Left cardiac atrium (tissue), 4 donors: ENCODE measurements at places on chromosomes 3 and 15. TPM values are rescaled to one million over a fixed set of nuclear protein-coding genes. Genes with fewer than 3 reads are reported as not detected.

Gene NDN
- 34.8 TPM for total RNA-seq

Gene POC1A
- total RNA-seq = 2.4 TPM

Gene SAXO2
- total RNA-seq = 2.7 TPM

Gene DNAJC13
- 26.4 TPM for total RNA-seq

Gene LRRC3B
- total RNA-seq = 0.18 TPM

Gene CSTA
- total RNA-seq = 3.8 TPM

Gene CASR
- not detected for total RNA-seq

Gene CPLX3
- 11.0 TPM for total RNA-seq

- no peak for DNase-seq
Measured at GRCh38 chr3:122230174-122230573, 46.7 kb downstream of the CASR start.

GRCh38 chr15:89912145-89912673 lies 543 bp downstream of the ARPIN start:
- DNase-seq = peak; percentile 54

- no peak for DNase-seq
Measured at GRCh38 chr3:17686613-17687012, 55.8 kb downstream of the TBC1D5 start.

GRCh38 chr3:55549177-55549576 lies 62.1 kb upstream of the WNT5A start:
- no peak for DNase-seq

GRCh38 chr3:50661321-50661837 lies 13.3 kb upstream of the DOCK3 start:
- no peak for DNase-seq

DNA sequence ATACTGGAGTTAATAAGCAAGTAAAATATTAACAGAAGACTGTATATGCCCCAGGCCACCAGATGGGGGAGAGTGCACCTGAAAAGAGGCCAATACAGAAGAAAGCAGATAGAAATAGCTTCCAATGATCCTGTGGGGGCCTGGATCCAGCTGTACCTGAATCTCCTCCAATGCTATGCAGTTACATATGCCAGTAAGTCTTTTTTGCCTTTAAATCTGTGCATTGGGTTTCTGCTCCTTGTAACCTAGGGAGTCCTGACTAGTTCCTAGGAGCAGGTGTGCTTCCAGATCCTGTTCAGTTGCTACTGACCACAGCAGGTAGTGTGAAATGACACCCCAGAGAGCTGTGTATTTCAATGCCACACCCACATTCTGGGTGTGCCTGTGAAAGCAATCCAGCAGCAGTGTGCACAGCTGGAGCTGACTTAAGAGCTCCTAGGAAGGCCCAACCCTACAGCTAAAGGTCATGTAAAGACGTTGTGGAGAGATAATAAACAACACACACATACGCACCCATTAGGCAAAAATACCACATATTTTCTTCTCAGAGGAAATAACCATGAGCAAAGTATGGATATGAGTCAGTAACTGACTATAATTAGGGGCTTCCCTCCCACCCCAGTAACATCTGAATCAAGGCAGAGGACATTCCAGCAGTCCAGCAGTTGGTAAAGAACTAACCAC lies 62.2 kb upstream of the AKAP13 start:
- DNase-seq = no peak

DNA sequence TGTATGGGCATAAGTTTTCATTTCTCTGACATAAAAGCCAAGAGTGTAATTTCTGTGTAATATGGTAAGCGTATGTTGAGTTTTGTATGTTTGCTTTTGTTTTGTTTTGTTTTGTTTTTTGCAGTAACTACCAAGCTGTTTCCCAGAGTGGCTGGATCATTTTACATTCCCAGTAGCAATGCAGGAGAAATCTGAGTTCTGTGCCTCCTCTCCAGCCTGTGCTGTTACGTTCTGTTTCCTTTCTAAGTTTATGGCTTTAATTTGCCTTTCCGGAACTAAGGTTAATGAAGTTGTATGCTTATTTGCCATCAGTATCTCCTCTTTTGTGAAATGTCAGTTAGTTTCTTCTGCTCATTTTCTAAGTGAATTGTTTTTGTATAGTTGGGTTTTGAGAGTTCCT lies 307.8 kb downstream of the GABRG3 start:
- no peak for DNase-seq

- DNase-seq = no peak
Measured at GRCh38 chr3:58874248-58874741, 175.5 kb downstream of the CFAP20DC start.

GRCh38 chr15:72838311-72838731 lies 54.8 kb upstream of the ADPGK start:
- peak; percentile 28 for DNase-seq

GRCh38 chr3:23130406-23130805 lies 72.7 kb upstream of the UBE2E2 start:
- DNase-seq = no peak

GRCh38 chr3:87135412-87135811 lies 91.7 kb upstream of the CHMP2B start:
- DNase-seq = no peak

DNA sequence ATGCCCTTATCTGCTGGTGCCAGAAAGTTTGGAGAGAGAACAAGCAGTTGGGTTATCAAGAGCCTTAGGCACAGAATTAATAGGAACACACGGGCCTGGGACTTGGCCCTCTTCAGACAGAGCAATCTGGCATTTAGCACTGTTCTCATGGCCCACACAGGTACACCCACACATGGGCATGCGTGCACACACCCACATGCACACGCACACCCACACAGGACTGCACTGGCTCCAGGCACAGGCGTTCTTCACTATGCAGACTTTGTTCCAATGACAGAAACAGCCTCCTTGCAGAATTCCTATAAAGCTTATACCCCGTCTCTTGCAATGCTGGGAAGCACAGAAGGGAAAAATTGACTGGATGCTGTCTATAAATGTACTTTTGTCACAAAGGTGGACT lies 36.3 kb downstream of the TMEM44 start:
- no peak for DNase-seq

- no peak for DNase-seq
Measured at GRCh38 chr3:4306860-4307259, 3.7 kb downstream of the SETMAR start.

DNA sequence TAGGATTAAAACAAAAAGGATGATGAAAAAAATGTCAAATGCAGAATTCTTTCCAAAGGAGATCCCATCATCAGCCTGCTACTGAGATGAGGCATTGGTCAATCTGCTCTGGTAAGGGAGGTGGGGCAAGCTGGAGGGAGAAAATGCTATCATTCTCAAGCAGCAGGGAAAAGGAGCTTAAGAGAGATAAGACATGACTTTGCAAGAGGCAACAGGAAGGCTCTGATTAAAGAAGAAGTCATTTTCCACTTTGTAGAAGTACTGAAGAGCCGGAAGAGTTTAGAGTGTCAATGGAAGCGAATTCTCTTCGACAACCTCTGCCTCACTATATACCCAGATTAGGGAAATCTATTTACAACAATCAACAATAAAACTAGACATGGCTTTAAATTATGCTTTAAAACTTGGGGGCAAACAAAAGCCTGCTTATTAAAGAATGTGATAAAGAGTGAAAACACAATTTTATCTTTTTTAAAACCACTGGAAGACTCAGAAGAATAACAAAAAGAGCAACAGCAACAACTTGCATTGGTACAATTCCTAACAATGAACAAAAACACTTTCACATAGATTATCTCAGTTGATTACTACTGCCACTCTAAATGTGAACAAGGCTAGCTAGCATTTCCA lies 81.8 kb upstream of the NANOGP8 start:
- no peak for DNase-seq

DNA sequence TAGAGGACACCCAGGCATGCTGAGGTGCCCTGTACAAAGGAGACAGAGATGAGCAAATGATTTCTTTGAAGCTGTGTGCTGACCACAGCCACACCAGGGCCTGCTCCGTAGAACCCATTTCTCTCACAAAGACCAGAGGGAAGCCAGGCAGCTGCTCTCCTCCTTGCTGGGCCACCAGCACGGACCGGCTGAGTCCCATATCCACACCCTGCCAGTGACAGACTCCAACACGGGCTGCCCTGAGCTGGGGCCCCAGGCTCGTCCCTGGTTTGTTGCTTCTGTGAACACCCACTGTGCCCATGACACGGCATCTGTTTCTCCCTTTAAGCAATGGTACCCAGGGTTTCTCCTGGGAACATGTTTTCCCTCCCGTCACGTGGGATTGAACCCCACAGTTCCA lies 284.5 kb downstream of the ADAMTS17 start:
- DNase-seq = no peak

GRCh38 chr3:48999085-48999858 lies 7.9 kb upstream of the WDR6 start:
- DNase-seq = no peak

GRCh38 chr3:62323241-62323640 lies 50.1 kb downstream of the FEZF2 start:
- DNase-seq = no peak

DNA sequence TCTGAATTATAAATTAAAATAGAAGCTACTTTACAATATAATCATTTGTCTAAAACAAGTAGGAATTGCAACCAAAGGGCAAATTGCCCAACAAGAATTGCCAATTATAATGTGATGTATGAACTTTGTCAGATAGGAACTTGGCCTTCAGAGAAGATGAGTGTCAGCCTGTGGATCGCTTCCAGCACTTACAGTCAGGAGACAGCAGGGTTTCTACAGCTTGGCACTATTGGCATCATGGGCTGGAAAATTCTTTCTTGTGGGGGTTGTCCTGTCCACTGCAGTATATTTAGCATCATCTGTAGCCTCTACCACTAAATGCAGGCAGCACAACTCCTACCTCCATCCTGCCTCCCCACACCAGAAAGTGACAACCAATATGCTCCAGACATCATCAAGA lies 48.1 kb upstream of the CRBN start:
- peak; percentile 34 for DNase-seq

GRCh38 chr15:47736143-47736786 lies 19.0 kb downstream of the SEMA6D start:
- DNase-seq = no peak

- DNase-seq = peak; percentile 68
Measured at GRCh38 chr15:57866149-57866736, 159.7 kb downstream of the POLR2M start.

GRCh38 chr15:91307601-91308000 lies 207.5 kb downstream of the SV2B start:
- DNase-seq = no peak

GRCh38 chr3:154398084-154398967 lies 31.7 kb downstream of the GPR149 start:
- no peak for DNase-seq

GRCh38 chr3:31701286-31701685 lies 168.6 kb downstream of the STT3B start:
- no peak for DNase-seq

GRCh38 chr3:48716508-48716981 lies 476 bp downstream of the IP6K2 start:
- DNase-seq = no peak

DNA sequence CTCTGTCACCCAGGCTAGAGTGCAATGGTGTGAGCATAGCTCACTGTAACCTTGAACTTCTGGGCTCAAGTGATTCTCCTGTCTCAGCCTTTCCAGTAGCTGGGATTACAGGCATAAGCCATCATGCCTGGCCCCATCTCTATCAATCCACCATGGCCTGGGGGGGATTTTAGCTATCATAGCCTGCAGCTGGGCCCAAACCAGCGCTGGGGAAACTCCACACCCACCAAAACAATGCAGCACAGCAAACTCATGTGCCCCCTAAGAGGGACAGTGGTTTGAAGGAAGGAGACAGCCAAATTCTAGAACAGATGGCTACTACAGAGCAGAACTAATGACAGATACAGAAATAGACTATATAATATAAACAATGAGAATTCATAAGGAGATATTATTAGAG lies 13.8 kb upstream of the NSMCE3 start:
- no peak for DNase-seq

- DNase-seq = peak; percentile 58
Measured at GRCh38 chr15:85706779-85707518, 87.8 kb downstream of the KLHL25 start.

GRCh38 chr3:158272081-158272480 lies 162.2 kb downstream of the RSRC1 start:
- DNase-seq = no peak

GRCh38 chr3:58098531-58098930 lies 90.3 kb downstream of the FLNB start:
- no peak for DNase-seq

DNA sequence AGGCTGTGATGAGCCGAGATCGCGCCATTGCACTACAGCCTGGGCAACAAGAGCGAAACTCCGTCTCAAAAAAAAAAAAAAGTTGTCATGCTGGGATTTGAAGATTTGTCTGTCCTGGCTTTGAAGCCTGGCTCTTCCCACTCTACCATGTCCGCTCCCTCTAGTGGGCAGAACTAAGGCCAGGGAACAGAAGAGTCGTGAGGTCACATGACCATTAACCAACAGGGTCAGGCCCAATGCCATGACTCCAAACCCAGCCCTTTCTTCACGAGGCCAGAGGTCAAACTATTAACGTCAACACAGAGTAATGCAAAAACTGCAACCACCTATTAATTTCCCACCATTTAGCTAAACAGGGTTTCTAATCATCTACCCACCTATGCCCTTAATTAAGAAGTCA lies 212.1 kb downstream of the ADAMTS17 start:
- DNase-seq = no peak

DNA sequence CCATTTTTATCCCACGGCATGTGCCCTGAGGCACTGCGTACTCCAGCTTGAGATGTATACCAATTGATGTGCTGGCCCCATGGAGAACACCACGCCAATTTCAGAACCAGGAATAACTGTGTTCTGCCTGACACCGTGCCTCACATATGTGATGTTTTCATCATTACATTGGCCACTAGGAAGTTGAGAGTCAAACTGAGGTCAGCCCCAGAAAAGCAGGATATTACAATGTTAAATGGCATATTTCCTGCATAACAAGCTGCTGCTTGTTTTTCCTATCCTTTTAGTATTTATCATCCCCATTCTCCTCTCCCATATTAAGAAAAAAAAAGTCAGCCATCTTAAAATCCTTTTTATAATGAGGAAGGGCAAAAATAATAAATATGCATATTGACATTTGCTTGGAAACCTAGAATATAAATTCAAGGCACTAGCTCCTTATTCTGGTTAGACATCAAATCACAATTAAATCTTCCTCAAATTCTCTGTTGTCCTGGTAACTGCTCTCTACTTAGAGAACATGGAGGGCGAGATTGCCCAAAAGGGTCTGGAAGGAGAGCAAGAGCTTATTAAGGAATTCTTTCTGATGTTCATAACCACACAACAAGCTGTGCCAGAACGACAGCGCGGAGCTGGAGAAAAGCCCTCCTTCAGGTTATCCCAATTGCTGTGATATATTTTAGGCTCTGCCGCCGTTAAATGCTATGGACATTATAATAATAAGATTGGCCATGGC lies 112.6 kb downstream of the UACA start:
- no peak for DNase-seq

- DNase-seq = no peak
Measured at GRCh38 chr15:23483821-23484299, 36.8 kb upstream of the GOLGA6L2 start.

DNA sequence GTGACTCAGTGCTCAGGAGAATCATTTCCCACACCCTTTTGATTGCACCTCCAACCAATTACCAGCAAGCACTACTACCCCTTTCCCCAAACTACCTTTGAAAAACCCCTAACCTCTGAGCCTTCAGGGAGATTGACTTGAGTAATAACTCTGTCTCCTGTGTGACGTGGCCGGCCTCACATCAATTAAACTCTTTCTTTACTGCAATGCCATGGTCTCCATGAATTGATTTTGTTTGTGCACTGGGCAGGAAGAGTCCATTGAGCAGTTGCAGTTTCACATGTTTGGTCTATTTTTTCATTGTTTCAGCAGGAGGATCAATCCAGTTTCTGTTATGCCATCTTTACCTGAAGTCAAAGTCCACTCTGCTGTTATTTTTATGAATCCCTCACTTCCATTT lies 32.4 kb downstream of the SCN11A start:
- no peak for DNase-seq

- DNase-seq = no peak
Measured at GRCh38 chr3:108250626-108251025, 28.4 kb upstream of the IFT57 start.
